Panc1 (cell line): ENCODE measurements at places on chromosomes 2 and 18. TPM values are rescaled to one million over a fixed set of nuclear protein-coding genes. Genes with fewer than 3 reads are reported as not detected.
A peak's percentile ranks its signal among the peaks of the same experiment; 100 is the strongest.

The SULT1C4 gene
- not detected for total RNA-seq

The CAPN14 gene
- total RNA-seq = 0.05 TPM

The ALKAL2 gene
- not detected for total RNA-seq

The TRABD2A gene
- 1.7 TPM for total RNA-seq

The GPR45 gene
- total RNA-seq = not detected

The B3GNT7 gene
- total RNA-seq = 83.3 TPM

The UGT1A5 gene
- not detected for total RNA-seq

The ARHGAP15 gene
- total RNA-seq = 0.41 TPM

The DSC1 gene
- not detected for total RNA-seq

The IL18RAP gene
- not detected for total RNA-seq

The PLEKHH2 gene
- 15.0 TPM for total RNA-seq

The SLC5A7 gene
- not detected for total RNA-seq

The TTC31 gene
- total RNA-seq = 38.7 TPM

The ST8SIA3 gene
- not detected for total RNA-seq

The USP37 gene
- total RNA-seq = 19.2 TPM

- DNase-seq = no peak
Measured at GRCh38 chr2:221345516-221345915, 226.6 kb downstream of the EPHA4 start.

DNA sequence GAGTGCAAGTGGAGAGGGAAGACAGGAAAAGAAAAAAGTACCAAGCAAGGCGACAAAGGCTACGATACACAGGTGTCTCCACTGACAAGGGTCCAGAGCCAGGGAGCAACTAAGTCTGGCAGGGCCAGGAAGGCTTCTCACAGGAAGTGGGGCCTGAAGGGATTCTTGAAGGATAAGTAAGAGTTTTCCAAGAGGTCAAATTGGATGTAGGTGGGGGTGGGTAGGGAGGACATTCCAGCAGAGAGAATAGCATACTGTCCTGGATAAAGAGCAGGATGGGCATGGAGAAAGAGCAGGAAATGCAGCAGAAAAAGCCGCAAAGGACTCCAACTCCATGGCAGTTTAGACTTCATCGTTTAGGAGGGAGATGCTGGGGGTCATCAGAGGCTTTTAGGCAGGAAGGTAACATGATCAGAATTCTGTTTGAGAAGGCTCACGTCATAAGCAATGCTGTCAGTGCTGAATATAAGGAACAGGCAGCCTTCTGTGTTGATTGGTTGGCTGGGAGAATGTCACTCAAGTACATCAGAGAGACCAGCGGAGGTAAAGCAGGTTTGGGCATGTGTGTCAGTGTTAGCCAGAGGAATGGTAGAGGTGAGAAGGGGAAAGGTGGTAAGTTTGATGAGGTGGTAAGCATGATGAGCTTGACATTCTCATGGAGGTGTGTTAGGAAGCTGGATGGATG lies 35.1 kb downstream of the ARHGAP25 start:
- DNase-seq = no peak

- no peak for DNase-seq
Measured at GRCh38 chr2:38656866-38657480, 8.9 kb upstream of the GALM start.

GRCh38 chr2:127498386-127498785 lies 27.9 kb downstream of the IWS1 start:
- DNase-seq = no peak

DNA sequence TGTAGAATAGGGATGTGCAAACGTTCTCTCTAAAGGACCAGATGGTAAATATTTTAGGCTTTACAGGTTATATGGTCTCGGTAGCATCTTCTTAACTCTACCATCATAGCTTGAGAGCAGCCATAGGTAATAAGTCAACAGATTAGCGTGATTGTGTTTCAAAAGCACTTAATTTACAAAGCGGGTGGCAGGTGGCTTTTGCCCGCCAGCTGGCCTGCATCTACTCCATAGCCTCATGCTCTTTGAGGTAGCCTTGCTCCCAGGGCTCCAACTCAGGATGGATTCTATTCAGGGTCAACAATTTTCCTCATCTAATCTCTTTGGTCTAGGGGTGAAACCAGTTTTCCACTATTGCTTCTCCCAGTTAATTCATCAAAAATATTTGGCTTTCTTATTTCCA lies 5.0 kb upstream of the ATP9B start:
- DNase-seq = no peak

DNA sequence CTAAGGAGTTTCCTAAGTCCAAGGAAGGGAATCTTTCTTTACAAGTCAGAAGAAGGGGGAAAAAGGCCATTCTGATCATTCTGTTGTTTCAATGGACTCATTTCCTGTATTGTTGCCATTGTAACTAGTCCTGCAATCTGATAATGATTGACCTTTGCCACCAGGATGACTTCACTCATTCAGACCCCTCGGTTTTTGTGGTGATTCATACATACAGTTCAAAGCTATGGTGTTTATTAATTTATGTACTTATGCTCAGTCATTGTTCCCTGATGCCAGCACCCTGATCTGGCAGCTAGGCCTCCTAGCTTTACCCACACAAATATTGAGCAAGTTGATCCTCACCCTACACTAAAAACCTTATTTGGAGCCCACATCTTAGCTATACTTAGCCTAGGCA lies 57.6 kb upstream of the ZNF519 start:
- peak; percentile 89 for DNase-seq

DNA sequence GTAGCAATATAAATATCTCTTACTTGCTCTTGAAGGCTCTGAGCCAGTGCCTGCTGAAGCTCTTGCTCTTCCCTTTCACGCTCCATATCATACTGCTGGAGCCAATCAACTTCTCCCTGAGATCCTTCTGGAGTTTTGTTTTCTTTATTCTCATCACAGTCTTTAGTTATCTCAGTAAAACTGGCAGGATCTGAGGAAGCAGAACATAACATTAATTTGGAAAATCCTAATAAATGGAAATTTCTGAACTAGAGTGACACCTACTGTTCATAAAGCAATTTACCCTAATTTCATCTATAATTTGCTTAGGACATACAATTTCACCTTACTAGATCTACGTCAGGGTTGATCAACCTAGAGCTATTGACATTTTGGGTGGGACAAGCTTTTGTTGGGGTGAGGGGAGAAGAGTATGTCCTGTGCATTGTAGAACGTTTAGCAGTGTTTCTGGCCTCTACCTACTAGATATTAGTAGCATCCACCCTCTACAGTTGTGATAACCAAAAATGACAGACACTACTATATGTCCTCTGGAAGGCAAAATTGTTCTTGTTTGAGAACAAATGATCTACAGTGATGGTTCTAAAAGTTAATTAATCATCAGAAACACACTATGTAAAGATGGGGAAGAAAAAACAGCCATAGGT lies 47.2 kb downstream of the VIL1 start:
- peak; percentile 20 for DNase-seq

GRCh38 chr2:54254180-54254579 lies 1.8 kb downstream of the TSPYL6 start:
- DNase-seq = no peak

DNA sequence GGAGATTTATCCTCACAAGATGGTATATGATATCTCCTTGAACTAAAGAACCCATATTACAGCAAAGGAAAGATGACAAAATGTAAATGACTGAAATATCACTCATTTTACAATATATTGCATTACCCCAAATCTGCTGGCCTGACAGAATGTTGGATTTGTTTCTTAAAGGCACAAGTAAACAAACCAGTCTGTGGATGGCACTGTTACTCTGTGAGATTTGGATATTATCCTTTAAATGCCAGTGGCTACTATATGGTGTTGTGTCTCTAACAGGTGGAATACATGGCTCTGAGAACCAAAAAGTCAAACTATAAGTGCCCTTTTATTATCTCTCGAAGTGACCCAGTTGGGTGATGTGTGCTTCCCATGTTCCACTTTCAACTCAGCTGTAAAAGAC lies 125.7 kb downstream of the PDE1A start:
- no peak for DNase-seq

DNA sequence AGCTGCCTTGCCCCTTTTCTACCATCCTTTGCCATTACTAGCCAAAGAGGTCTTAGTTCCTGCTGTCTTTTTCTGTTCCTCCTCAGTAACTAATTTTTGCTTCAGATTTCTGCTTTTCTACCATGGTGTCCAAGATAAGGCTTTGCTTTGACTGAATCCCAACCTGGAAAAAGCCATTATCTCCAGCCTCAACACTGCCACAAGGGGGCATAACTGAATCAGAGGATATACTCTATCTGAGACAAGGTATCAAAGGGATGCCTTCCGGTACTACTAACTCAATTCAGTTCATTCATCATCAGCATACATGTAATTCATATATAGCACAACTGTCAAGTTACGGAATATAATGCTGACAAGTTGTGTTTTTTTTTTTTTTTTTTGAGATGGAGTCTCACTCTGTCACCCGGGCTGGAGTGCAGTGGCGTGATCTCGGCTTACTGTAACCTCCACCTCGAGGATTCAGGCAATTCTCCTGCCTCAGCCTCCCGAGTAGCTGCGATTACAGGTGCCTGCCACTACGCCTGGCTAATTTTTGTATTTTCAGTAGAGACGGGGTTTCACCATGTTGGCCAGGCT lies 11.4 kb downstream of the OSGEPL1 start:
- no peak for DNase-seq

DNA sequence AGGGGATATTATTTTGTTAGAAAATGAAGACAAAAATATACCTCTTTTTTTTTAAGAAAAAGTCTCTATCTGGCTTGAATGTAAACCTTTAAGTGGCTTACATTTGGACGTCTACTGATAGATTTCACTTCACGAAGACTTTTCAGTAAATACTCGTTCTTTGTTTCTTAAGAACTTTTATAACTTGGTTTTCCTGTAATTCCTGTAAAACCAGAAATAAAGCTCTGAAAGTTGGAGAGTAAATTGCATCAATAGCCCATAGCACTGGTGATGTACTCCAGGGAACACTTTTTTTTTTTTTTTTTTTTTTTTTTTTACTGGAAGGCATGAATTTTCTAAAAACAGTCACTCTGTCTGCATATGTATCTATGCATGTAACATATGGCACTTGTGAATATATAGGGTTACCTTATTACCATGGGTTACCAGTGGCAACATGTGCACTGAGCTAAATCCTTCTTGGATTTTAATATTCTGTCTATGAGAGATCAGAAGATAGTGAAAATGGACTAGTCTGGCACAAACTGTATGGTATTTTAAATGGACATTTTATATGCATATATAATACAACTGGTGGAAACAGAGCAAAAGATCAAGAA lies 309.2 kb upstream of the TCF4 start:
- DNase-seq = no peak

- DNase-seq = no peak
Measured at GRCh38 chr2:37167636-37168180, 10.9 kb upstream of the EIF2AK2 start.

GRCh38 chr2:100820273-100820522 lies 259 bp downstream of the NPAS2 start:
- DNase-seq = no peak

DNA sequence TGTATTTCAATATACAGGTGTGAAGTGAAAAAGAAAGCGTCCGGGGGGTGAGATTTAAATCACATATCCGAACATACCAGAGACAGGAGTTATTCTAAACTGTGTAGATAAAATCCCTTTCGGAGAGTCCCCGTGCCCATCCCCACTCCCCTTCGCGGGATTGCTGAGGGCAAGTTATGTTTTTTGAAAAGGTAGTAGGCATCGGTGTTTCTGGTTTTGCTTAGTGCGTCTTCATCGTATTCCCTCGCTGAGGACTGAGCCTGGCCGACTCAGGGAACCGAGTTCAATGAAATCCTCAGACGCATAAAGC lies 583.4 kb downstream of the ZEB2 start:
- no peak for DNase-seq

- no peak for DNase-seq
Measured at GRCh38 chr2:129233751-129234406, 745.6 kb upstream of the RAB6C start.

DNA sequence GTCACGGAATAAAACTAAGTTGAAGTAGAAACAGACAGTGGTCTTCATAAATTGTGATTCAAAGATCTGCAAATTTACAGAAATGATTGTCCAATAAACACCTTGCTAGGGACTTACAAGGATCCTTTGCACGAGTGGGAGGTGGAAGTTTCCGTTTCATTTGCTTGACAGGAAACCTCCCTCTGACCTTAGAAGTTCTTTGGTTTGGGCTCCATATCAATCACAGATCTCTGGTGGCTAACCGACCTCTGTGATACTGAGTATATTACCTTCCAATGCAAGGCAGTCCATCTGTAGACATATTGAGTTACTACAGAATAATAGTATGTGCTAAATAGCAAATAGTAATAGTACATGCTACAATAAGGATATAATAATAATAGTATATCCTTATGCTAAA lies 33.7 kb upstream of the RNF152 start:
- no peak for DNase-seq

DNA sequence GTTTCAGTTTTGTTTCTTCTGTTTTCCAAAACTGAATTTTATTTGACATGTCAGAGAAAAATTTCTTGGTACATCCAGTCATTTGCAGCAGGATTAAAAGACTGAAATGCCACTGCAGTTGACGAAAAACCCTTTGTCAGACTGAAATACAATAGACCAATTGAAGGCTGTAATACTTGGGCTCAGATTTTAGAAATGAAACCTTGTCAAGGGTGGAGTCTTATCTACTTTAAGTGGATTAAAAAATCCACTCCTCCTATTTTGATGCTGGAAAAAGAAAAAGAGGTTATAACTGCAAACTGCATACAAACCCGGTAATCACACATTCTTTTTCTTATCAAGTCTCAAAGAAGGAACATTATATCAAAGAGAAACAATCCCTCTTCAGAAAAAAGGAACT lies 80.2 kb upstream of the NEUROD1 start:
- no peak for DNase-seq

- DNase-seq = no peak
Measured at GRCh38 chr2:217356781-217357180, 496.9 kb upstream of the TNP1 start.

DNA sequence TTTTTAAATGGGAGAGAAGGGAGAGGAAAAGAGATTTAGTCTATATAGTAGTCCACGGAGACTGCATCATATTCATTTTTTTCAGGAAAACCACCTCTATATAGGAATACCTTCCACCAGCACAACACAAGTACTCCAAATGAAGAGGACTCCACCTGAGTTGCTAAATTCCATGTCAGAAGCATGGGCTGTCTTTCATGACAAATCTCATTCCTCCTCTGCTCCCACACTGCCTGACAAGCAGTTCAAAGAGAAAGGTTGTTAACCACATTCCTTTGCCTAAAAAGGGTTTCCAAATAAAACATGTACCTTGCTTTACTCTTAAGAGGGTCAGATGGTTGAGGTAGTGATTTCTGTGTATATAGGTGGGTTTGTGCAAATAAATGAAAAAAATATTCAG lies 122.0 kb downstream of the TMEFF2 start:
- DNase-seq = no peak

DNA sequence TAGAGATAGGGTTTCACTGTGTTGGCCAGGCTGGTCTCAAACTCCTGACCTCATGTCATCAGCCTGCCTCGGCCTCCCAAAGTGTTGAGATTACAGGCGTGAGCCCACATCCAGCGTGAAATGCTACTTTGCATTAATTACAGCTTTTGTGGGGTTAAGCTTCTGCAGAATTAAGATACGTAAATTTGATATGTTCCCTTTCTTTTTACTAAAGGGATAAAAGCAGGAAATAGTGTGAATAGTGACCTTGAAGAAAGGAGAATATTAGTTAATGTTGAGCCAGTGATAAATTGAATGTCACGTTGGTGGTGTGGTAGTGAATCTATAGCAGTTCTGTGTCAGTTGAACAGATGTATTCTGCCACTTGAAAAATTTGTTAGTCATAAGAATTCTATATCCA lies 16.9 kb downstream of the SMCHD1 start:
- DNase-seq = no peak

GRCh38 chr18:51543658-51544155 lies 346.2 kb upstream of the MEX3C start:
- DNase-seq = no peak
